ENCODE measurements at places on chromosomes 2 and 18.

- H3K27ac ChIP-seq = no peak overlapping the region
- H3K27me3 ChIP-seq = no peaks in the 10 kb centered on the region
- no peaks in the 10 kb centered on the region for H3K36me3 ChIP-seq
- H3K4me3 ChIP-seq = no peak overlapping the region
- no peaks in the 10 kb centered on the region for H3K4me1 ChIP-seq
- DNase-seq = no peak
Observed at GRCh38 chr2:199136681-199137080, 321.1 kb downstream of the SATB2 start.

GRCh38 chr2:8551622-8552074 lies 130.2 kb upstream of the ID2 start:
- peak; percentile 84 for DNase-seq
- no peaks in the 10 kb centered on the region for H3K36me3 ChIP-seq
- H3K27me3 ChIP-seq = no peaks in the 10 kb centered on the region

DNA sequence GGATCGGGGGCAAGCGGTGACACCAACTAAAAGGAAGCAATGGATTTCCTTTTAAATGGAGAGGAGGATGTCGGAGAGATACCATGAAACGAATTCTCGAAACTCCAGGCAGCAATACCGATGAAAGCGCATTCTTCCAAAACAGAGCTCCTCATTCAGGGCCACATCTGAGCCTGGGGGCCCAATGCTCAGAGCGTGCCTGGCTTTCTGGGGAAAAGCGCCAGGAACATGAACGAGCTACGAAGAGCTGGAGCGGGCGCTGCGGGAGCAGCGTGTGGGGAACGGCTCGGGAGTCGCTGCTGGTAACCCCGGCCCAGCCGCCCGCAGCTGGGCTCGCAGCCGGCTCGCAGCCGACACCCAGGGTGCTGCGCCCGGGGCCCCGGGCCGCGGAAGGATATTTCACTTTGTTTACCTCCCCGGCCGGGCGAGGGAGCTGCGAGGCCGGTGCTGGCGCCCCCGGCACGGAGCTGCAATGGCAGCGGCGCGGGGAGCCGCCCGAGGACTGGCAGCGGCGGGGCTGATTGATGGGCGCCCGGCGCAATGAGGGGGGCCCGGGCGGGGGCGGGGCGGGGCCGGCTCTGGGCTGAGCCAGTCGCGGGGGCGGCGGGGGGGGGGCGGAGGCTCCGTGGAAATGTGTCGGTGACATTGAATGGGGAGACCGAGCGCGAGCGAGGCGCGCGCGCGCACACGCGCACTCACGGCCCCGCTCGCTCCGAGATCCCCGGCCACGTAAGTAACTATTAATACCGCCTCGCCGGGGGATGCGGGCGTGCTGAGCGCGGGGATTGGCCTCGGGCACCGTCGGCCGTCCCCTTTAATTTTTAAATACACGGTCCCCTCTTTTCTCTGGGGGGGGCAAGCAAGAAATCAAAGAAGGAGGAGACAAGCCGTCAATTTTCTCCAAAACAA lies at the start of gene TRIB2:
TSS of gene TRIB2 (plus strand) at position 655 of the 909 bp plus-strand sequence. CDS start 1,372 bp downstream, outside the sequence.
- H3K36me3 ChIP-seq = peaks cover 4% of the 10 kb centered on the region
- H3K4me3 ChIP-seq = peak within 1 kb of the TSS; percentile 93
- peak within 1 kb of the TSS; percentile 99 for H3K27ac ChIP-seq
- H3K4me1 ChIP-seq = peaks cover 51% of the 10 kb centered on the region
- peak; percentile 93 for DNase-seq

DNA sequence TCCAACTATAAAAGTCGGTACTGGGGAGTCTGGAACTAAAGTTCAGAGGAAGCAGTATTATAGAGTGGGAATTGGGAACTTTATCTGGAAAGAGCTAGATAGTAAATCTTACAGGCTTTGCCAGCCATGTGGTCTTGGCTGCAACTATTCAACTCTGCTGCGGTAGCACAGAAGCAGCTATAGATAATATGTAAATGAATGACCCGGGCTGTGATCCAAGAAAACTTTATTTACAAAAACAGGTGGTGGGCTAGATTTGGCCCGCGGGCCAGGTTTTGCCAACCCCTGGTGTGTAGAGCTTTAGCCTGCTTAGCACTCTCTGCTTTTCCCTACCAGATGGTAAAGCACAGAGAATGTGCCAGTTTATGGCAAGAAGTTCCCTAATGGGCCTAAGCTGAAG lies 70.8 kb downstream of the TNP1 start:
- H3K4me3 ChIP-seq = no peak overlapping the region
- no peak overlapping the region for H3K27ac ChIP-seq
- DNase-seq = no peak
- no peaks in the 10 kb centered on the region for H3K4me1 ChIP-seq
- peaks cover 5% of the 10 kb centered on the region for H3K27me3 ChIP-seq
- H3K36me3 ChIP-seq = no peaks in the 10 kb centered on the region

All from DND-41 (cell line).